ENCODE measurements at places on chromosomes 3 and 15.
A peak's percentile ranks its signal among the peaks of the same experiment; 100 is the strongest.

DNA sequence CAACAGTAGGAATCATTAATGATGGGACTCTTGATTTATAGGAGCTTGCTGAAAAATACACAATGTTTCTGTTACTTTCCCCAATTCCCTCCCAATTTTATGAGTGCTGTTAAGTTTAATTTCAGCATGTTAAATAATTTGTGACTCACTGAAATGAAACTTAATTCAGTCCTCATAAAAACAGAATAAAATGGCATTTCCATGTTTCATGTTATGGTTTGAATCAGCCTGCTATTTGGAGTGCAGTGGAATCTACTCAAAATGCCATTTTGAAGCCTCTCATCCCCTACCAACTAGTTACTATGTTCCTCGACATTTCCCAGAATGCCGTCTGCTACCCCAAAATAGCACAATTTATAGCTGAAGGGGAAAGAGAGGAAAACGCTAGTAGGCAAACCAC lies 237.5 kb downstream of the ADAMTS17 start:
- no peak for DNase-seq

DNA sequence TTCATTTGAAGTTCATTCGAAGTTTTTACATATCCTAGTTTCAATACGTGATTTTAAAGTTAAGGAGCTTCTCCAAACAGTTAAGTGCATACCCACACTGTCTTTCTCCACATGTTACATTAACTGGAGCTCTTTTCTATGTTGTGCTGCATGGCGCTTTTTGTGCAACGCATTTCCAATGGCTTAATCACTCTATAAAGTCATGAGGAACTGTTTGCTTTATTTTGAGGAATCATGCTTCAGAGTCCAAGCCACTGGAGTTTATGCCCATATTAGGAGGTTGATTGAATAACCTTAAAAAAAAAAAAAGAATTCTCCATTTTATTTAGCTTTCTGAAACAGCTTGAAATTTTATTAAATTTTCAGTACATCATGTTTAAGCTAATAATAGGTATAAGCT lies 109.4 kb upstream of the MBNL1 start:
- no peak for DNase-seq

- no peak for DNase-seq
Measured at GRCh38 chr15:75025107-75025506, 1.7 kb downstream of the PPCDC start.

GRCh38 chr3:69370901-69371301 lies 15.0 kb downstream of the FRMD4B start:
- no peak for DNase-seq

DNA sequence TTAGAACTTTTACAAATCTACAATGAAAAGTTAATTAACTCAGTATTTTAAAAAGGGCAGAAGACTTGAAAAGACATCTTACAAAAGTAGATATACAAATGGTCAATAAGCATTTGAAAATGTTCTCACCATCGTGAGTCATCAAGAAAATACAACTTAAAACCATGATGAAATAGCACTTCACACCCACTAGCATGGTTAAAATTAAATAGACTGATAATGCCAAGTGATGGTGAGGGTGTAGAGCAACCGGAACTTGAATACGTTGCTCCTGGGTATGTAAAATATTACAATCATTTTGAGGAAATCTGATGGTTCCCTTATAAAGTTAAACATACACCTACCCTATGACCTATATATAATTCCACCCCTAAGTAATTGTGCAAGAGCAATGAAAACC lies 319.8 kb upstream of the UMPS start:
- DNase-seq, result no peak

GRCh38 chr15:95718441-95718840 lies 612.1 kb upstream of the NR2F2 start:
- no peak for DNase-seq

GRCh38 chr15:92843326-92843725 lies 56.8 kb upstream of the CHD2 start:
- DNase-seq, result no peak

DNA sequence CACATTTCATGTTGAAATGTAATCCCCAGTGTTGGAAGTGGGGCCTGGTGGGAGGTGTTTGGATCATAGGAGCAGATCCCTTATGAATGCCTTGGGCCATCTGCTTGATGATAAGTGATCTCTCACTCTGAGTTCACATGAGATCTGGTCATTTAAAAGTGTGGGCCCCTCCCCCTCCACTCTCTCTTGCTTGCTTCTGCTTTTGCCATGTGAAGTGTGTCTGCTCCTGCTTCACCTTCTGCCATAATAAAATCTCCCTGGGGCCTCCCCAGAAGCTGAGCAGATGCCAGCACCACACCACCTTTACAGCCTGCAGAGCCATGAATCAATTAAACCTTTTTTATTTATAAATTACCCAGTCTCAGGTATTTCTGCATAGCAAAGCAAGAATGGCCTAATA lies 14.2 kb upstream of the CD200R1L start:
- DNase-seq, result no peak

- no peak for DNase-seq
Measured at GRCh38 chr3:133890037-133890436, 5.6 kb downstream of the RAB6B start.

GRCh38 chr3:47855461-47856383 lies 52.8 kb downstream of the DHX30 start:
- DNase-seq, result no peak

GRCh38 chr15:58852347-58852746 lies 81.1 kb downstream of the SLTM start:
- no peak for DNase-seq

- DNase-seq, result no peak
Measured at GRCh38 chr3:62373215-62373614, at the start of gene FEZF2. TSS of gene FEZF2 (minus strand) at chr3:62373550. CDS start at chr3:62372868, 682 bp downstream.

GRCh38 chr15:49286649-49287404 lies 116.8 kb downstream of the GALK2 start:
- DNase-seq, result no peak

- no peak for DNase-seq
Measured at GRCh38 chr3:172323894-172324610, 124.2 kb downstream of the GHSR start.

DNA sequence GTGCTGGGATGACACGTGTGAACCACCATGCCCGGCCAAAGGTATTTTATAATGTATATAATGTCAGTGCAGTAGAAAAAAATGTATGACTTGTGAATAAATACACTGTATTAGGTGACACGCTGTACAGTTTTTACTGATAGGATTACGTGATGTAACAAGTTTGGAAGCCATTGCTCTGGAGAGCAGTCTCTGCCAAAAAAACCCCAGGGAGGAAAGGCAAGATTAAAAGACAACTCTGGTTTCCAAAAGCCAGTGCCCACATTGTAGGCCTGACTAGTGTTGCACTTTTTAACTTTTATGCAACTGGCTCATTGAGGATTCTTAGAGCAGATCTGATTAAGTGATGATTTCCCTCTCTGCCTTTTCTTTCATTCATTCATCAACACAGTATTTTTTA lies 62.0 kb upstream of the SLC2A2 start:
- DNase-seq, result no peak

DNA sequence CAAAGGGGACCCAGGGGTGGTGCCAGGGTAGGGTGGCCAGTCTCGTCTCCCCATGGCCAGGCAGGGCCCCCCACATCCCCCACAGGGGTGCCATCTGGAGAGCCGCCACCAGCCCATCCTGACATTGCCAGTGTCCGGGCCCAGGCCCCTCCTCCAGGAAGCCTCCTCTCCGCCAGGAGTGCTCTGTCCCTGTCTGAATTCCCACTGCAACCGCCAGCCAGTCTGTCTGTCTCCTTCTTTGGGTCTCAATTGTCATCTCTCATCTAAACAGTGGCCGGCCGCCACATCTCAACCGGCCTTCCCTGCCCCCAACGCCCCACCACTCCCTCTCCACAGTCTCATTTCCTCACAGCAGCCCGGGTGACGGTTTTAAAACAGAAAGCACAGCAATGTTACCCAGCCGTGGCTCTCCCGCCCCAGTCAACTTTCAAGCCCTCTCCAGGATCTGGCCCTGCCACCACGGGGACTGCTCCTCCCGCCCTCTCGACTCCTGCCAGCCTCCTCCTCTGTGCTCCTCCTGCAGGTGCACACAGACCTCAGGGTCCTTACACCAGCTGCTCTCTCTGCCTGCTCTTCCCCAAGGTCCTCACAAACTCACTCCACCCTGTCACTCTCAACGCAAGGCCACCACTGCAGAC lies 57.0 kb downstream of the IQSEC1 start:
- DNase-seq, result peak; percentile 67

GRCh38 chr3:193757457-193757856 lies 164.4 kb downstream of the OPA1 start:
- no peak for DNase-seq

DNA sequence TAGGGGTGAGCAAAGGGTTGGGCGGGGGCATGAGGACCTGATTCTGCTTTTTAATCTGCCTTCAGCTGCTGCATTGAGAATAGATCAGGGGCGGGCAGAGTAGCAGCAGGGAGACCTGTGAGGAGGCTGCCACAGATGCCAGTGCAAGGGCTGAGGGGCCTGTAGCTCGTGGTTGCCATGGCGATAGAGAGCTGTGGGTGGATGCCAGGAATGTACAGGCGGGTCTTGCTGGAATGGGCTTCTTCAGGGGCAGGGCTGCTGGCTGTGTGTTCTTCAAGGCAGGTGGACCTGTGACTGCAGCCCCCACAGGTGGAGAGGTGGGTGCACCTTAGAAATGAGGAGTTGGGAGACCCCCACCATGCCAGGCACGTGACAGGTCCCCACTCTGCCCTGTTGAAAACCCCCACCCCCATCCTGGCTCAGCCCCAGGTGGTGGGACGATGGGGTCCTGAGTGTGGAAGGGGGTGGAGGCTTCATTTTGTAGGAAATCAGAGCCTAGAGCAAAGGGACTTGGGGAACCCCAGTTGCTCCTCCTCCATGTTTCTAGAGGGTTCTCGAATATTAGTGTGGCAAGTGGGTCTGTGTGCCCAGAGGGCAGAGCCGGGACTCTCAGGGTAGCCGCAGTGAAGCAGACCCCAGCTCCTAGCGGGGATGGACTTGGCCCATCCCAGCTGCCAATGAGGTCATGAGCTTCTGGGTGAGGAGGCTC lies 38.3 kb downstream of the SLC6A6 start:
- no peak for DNase-seq

DNA sequence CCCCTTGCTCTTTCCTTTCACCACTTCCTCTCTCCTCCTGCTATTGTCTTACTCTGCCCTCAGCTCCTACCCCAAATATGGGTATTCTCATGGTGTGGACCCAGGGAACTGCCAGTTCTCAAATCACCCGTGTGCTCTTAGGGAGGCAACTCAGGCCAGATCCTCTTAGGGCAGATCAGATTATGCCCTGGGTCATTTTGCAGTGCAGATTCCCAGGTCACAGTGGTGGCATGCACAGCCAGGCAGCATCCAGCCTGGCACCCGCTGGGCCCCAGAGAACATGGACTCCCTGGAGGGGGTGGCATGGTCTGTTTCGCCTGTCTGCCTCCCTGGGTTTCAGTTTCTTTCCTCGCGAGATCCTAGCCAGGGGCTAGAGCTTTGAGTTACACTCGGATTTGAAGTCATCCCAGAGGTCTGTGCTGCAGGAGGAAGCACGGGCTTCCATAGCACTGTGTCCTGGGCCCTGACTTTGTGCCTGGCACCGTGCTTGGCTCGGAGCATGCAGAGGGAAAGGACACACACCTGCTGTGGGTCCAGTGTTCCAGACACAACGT lies 96.1 kb downstream of the TOP2B start:
- DNase-seq, result no peak

DNA sequence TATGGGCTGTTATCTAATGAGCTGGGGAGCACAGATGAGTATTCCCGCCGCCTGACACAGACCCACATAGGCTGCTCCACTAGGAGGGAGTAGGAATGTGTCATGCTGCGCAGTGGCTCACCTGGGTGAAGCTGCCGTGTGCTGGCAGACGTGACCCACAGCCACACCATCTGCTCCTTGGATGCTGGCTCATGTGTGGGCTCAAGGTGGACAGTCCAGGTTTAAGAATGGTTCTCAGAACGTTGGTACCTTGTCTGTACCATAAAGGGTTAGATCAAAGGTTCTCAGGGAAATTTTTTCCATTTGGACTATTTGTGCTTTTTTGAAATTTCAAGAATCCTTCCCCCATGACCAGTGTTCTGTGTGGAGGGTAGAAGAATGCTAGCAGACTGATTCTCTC lies 338.9 kb upstream of the TRIM42 start:
- DNase-seq, result no peak

- DNase-seq, result no peak
Measured at GRCh38 chr3:10781981-10782380, 34.0 kb upstream of the SLC6A11 start.

- no peak for DNase-seq
Measured at GRCh38 chr3:72673011-72673771, 175.1 kb downstream of the SHQ1 start.

DNA sequence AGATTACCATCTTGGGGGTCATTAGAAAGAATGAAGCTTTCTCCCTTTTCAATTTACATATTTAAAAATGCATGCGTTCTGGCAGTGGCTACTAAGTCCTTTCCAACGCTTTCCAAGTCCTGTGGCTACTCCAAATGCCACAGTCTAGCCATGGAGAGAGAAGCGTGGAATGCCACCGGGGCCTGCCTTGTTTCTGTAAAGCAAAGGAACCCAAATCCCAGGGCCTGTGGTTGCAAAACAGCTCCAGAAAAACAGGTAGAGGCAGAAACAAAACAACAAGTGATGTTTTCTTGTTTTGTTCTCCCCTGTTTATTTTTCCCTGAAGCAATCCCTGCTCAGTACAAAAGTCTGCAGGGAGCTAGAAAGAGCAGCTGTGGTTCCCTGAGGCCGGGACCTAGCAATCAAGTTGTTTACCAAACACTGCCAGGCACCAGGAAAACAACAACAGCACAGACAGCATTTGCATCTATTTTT lies 85.5 kb downstream of the FOXP1 start:
- DNase-seq, result no peak

GRCh38 chr3:40341671-40342070 lies 32.2 kb downstream of the EIF1B start:
- no peak for DNase-seq

GRCh38 chr15:93025625-93025982 lies 63.4 kb downstream of the RGMA start:
- DNase-seq, result no peak

DNA sequence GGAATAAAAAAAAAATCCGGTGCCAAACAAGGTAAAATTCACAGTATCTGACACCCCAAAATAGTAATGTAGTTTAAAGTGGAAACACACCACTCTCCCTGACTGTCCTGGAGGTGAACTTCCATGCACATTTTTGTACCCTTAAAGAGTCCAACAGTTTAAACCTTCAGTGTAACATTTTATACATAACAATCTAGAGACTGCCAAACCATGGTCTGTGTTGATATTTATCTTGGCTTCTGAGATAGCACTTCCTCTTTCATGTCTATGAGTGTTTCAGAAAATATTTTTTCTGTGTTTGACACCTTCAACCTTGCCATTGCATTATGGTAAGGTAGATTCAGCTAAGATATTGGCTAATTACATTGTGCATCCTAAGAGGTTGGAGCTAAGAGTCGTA lies 13.9 kb downstream of the TMEM45A start:
- DNase-seq, result no peak

DNA sequence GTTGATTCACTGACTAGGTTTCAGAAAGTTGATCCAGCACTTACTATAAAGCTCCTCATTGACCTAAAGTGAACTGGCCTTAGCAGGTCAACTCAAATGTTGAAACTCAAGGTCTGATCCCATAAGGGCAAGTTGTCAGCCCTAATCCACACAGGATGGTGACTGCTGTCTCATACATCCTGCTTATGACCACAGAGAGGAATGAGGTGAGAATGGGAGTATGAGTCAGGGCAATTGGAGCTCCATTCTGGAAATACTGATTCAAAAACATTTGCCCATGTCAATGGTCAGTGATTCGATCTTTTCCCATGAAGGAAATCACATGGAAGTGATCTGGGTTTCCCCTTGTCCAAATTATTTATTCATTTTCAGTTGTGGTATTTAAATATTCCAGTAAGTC lies 78.7 kb downstream of the ZNF385D start:
- DNase-seq, result no peak
